ENCODE measurements at places on chromosomes 2 and 18.
A peak's percentile ranks its signal among the peaks of the same experiment; 100 is the strongest.

- peak; percentile 80 for DNase-seq
These were observed 29.2 kb downstream of the ANKRD44 start for GRCh38 chr2:197281421-197281820.

- DNase-seq: no peak
These were observed 218.0 kb upstream of the OSR1 start for GRCh38 chr2:19576411-19576810.

DNA sequence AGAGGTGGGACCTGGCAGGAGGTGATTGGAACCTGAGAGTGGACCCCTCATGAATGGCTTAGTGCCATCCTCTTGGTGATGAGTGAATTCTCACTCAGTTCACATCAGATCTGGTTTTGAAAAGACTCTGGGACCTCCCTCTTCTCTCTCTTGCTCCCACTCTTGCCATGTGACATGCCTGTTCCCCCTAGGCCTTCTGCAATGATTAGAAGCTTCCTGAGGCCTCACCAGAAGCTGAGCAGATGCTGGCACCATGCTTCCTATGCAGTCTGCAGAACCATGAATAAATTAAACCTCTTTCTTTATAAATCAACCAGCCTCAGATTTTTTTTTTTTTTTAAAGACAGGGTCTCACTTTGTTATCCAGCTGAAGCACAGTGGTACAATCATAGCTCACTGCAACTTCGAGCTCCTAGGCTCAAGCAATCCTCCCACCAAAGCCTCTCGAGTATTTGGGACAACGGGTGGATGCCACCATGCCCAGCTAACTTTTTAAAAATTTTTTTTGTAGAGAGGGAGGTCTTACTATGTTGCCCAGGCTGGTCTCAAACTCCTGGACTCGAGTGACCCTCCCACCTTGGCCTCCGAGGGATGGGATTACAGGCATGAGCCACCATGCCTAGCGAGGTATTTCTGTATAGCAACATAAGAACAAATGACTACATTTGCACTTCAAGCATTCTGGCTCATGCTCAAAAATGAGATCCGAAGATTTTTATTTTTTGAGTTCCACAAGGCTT, 2.0 kb upstream of the ZFAND2B start:
- DNase-seq: no peak

GRCh38 chr18:12238826-12239225, 15.3 kb upstream of the CIDEA start:
- no peak for DNase-seq

DNA sequence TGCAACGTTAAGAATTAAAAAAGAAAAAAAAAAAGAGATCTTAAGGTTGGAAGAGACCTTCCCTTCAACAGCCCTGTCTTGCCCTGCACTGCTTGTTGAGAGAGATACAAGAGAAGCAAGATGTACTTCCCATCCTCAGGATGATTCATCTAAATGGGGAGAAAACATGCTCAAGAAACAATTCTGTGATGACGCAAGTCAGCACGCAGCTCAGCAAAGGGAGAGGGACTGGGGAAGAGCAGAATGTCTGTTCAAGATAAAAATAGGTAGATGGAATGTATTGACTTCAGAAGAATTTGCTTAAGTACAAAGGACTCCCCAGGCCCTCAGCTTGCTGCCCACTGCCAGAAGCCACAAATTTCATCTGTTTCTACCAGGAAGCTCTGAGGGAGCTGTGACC, 198.2 kb upstream of the SPRED2 start:
- peak; percentile 48 for DNase-seq

DNA sequence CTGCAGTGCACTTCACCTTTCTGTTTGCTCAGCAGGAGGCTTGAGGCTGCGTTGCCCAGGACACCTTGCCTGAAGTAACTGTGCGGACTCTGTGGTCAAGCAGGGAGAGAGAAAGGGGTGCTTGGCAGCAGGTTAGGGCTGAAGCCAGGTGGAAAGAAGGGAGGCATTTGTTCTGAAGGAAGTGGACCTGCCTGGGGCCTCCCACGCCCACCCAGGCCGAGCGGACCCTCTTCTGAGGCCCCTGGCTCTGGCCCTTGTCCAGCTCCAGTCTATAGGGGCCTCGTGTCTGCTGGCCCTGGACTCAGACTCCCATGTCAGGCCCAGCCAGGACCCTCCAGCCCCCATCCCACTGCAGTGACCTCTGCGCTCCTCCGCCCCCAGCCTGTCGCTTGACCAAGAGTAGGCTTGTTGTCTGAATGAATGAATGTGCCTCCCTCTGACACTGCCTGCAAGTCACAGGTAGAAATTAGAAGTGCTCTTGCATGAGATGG, 2.5 kb downstream of the SNED1 start:
- DNase-seq: no peak

Data from CD14-positive monocyte (primary cell).